ENCODE measurements at places on chromosomes 4 and X. TPM values are rescaled to one million over a fixed set of nuclear protein-coding genes. Genes with fewer than 3 reads are reported as not detected.
A peak's percentile ranks its signal among the peaks of the same experiment; 100 is the strongest.

DNA sequence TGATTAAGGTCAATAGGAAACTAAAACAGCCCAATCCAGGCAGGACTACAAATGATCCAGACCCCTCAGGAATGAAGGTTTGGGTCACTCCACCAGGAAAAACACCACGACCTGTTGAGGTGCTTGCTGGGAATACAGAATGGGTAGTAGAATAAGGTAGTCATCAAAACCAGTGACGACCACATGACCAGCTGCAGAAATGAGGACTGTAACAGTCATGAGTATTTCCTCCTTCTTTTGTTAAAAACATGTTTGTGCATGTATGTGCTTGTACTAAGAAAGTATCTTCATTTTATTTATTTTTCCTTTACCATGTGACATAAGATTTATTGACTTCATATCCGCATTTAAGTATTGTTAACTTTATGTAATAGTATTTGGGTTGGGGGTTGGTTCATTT, 603.5 kb upstream of the NR3C2 start:
- no peaks in the 10 kb centered on the region for H3K36me3 ChIP-seq
- peaks cover 1% of the 10 kb centered on the region for H3K27me3 ChIP-seq
- no peak overlapping the region for H3K4me3 ChIP-seq
- no peak overlapping the region for H3K27ac ChIP-seq

GRCh38 chrX:17544821-17545220, 169.8 kb downstream of the NHS start:
- H3K4me1 ChIP-seq: peaks cover 21% of the 10 kb centered on the region
- no peak overlapping the region for H3K4me3 ChIP-seq
- H3K27ac ChIP-seq: no peak overlapping the region

DNA sequence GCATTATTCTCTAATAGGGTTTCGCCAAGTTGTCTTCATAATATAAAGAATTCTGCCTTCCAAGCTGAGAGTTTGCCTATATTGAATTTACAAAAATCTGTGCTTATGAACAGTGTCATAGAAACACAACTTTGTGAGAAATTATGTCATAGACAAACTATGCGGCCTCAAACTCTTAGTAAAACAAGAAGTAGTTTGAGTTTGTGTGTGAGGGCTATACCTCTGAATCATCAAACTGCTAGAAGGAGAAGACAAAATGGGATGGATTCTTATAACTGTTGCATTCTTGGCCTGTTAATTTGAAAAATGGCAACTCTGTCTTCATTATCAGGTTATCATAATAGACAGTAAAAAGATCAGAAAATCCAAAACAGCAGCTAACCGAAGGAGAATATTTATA, 46.1 kb upstream of the NAP1L5 start:
- H3K27me3 ChIP-seq: no peaks in the 10 kb centered on the region
- DNase-seq: no peak
- H3K27ac ChIP-seq: no peak overlapping the region
- H3K36me3 ChIP-seq: peaks cover 18% of the 10 kb centered on the region

- H3K36me3 ChIP-seq: no peaks in the 10 kb centered on the region
- no peak overlapping the region for H3K27ac ChIP-seq
- no peaks in the 10 kb centered on the region for H3K4me1 ChIP-seq
- DNase-seq: no peak
- no peaks in the 10 kb centered on the region for H3K27me3 ChIP-seq
Measured at GRCh38 chr4:88341227-88342192, 37.1 kb upstream of the HERC6 start.

DNA sequence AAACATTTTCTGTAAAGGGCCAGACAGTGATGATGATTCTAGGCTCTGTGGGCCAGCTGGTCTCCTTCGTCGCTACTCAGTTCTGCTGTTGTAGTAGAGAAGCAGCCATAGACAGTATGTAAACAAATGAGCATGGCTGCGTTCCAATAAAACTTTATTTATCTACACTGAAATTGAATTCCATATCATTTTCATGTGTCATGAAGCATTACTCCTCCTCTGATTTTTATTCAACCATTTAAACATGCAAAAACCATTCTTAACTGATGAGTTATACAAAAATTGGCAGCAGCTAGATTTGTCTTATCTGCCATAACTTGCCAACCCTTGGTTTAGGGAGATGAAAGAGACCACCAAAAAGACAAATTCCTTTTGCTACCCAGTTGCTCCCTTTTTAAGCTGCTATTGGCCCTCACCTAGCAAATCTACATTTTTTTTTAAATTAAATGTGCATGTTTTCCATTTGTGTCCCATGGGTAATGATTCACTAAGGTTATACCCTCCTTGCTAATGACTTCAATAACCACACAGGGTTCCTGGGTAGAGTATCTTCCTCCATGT, 309.9 kb downstream of the DHX15 start:
- H3K27me3 ChIP-seq: no peaks in the 10 kb centered on the region
- DNase-seq: no peak
- H3K4me1 ChIP-seq: peaks cover 13% of the 10 kb centered on the region

- H3K4me1 ChIP-seq: no peaks in the 10 kb centered on the region
- DNase-seq: no peak
- H3K4me3 ChIP-seq: no peak overlapping the region
- no peak overlapping the region for H3K27ac ChIP-seq
- no peaks in the 10 kb centered on the region for H3K36me3 ChIP-seq
- no peaks in the 10 kb centered on the region for H3K27me3 ChIP-seq
Measured at GRCh38 chrX:22147214-22147613, 115.1 kb downstream of the PHEX start.

GRCh38 chr4:40617872-40618271, 11.8 kb downstream of the RBM47 start:
- H3K4me3 ChIP-seq: no peak overlapping the region
- H3K27ac ChIP-seq: no peak overlapping the region
- no peaks in the 10 kb centered on the region for H3K27me3 ChIP-seq
- DNase-seq: no peak
- H3K4me1 ChIP-seq: peaks cover 9% of the 10 kb centered on the region
- H3K36me3 ChIP-seq: no peaks in the 10 kb centered on the region

DNA sequence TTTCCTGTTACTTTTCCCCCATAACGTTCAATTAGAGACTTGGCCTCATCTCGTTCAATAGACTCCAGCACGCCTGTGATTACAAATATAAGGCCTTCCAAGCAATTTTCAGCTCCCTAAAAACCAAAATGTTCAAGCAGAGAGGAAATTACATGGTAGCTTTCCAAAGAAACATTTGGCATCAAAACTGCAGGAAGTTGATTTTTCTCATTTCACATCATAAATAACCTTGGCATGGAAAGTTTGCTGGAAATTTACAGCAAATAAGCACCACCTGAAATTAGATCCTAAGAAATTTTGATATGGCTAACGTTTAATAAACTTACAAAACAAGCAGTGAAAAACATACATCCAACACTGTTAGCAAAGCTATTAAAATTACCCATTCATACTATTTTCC, 53.3 kb downstream of the RFC1 start:
- peaks cover 3% of the 10 kb centered on the region for H3K27me3 ChIP-seq
- H3K4me3 ChIP-seq: no peak overlapping the region
- H3K36me3 ChIP-seq: peaks cover 10% of the 10 kb centered on the region
- peaks cover 12% of the 10 kb centered on the region for H3K4me1 ChIP-seq
- no peak for DNase-seq

- peaks cover 7% of the 10 kb centered on the region for H3K4me1 ChIP-seq
- peak; percentile 3 for DNase-seq
- H3K4me3 ChIP-seq: peak within 1 kb of the TSS; percentile 97
- H3K27me3 ChIP-seq: no peaks in the 10 kb centered on the region
Measured at GRCh38 chrX:136497556-136498052, at the start of gene HTATSF1. Gene HTATSF1, plus strand, starts transcription at chrX:136497592. Its CDS starts 93 bp downstream, at chrX:136497685.

- H3K27ac ChIP-seq: no peak overlapping the region
- no peak overlapping the region for H3K4me3 ChIP-seq
- no peaks in the 10 kb centered on the region for H3K36me3 ChIP-seq
- no peaks in the 10 kb centered on the region for H3K27me3 ChIP-seq
- H3K4me1 ChIP-seq: no peaks in the 10 kb centered on the region
Measured at GRCh38 chr4:141107927-141108326, 25.3 kb downstream of the RNF150 start.

DNA sequence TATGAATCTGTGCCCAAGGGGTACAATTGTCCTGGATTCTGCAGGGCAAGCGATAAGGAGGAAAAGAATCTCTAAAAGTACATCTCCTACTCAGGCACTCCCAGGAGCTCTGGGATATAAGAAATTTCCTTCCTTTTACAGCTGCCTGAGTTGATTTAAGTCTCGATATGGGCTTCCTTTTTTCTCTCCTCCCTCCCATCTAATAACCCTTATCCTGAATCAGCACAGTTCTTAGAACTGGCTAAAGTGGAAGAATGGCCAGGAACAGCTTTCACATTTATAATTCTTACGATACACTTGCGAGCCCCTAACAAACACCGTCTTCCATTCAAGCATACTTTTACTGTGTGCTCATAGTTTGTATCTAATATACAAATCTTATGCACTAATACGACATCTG, 21.2 kb downstream of the LRP2BP start:
- no peaks in the 10 kb centered on the region for H3K27me3 ChIP-seq
- H3K36me3 ChIP-seq: peaks cover 16% of the 10 kb centered on the region
- peaks cover 18% of the 10 kb centered on the region for H3K4me1 ChIP-seq
- H3K27ac ChIP-seq: peak overlapping the region; percentile 58

- DNase-seq: no peak
- H3K27ac ChIP-seq: no peak overlapping the region
- no peaks in the 10 kb centered on the region for H3K27me3 ChIP-seq
- no peaks in the 10 kb centered on the region for H3K4me1 ChIP-seq
- no peaks in the 10 kb centered on the region for H3K36me3 ChIP-seq
Measured at GRCh38 chr4:185729391-185729804, 82.6 kb downstream of the SORBS2 start.

GRCh38 chr4:124753941-124754581, 41.5 kb upstream of the ANKRD50 start:
- no peaks in the 10 kb centered on the region for H3K27me3 ChIP-seq
- H3K36me3 ChIP-seq: no peaks in the 10 kb centered on the region
- H3K4me3 ChIP-seq: no peak overlapping the region
- no peaks in the 10 kb centered on the region for H3K4me1 ChIP-seq
- no peak overlapping the region for H3K27ac ChIP-seq
- no peak for DNase-seq

DNA sequence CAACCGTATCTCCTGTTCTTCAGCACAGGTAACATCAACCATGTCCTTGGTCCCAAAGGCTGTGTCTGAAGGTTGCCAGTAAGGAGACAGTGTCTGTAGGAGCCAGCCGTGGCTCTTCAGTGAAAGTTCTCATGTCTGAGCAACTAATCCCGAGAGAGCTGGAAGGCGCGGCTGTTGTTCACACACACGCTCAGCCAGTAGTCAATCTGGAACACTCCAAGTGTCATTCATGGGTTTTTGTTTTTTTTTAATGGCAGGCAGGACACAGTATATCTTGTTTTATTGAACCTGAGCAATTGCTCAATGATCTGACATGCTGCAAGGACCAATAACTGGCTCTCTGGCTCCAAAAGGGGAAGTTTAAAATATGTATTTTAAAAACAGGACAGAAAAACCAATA, 48.4 kb upstream of the MAP3K15 start:
- H3K4me3 ChIP-seq: no peak overlapping the region
- H3K36me3 ChIP-seq: peaks cover 7% of the 10 kb centered on the region
- peaks cover 6% of the 10 kb centered on the region for H3K4me1 ChIP-seq
- H3K27me3 ChIP-seq: peaks cover 2% of the 10 kb centered on the region
- H3K27ac ChIP-seq: no peak overlapping the region

- H3K4me3 ChIP-seq: no peak overlapping the region
- no peak overlapping the region for H3K27ac ChIP-seq
- no peaks in the 10 kb centered on the region for H3K36me3 ChIP-seq
- DNase-seq: no peak
- peaks cover 3% of the 10 kb centered on the region for H3K27me3 ChIP-seq
Measured at GRCh38 chr4:17310269-17310652, 201.6 kb downstream of the QDPR start.

- H3K4me1 ChIP-seq: peaks cover 2% of the 10 kb centered on the region
- no peak overlapping the region for H3K4me3 ChIP-seq
- no peak overlapping the region for H3K27ac ChIP-seq
- peaks cover 2% of the 10 kb centered on the region for H3K27me3 ChIP-seq
- H3K36me3 ChIP-seq: no peaks in the 10 kb centered on the region
Measured at GRCh38 chr4:177308125-177308524, 1.5 kb upstream of the NEIL3 start.

GRCh38 chr4:115090483-115091075, 22.8 kb downstream of the NDST4 start:
- peaks cover 1% of the 10 kb centered on the region for H3K27me3 ChIP-seq
- no peak for DNase-seq
- H3K36me3 ChIP-seq: no peaks in the 10 kb centered on the region
- H3K4me1 ChIP-seq: no peaks in the 10 kb centered on the region
- H3K27ac ChIP-seq: no peak overlapping the region
- H3K4me3 ChIP-seq: no peak overlapping the region

- H3K27ac ChIP-seq: no peak overlapping the region
- H3K4me3 ChIP-seq: no peak overlapping the region
- H3K36me3 ChIP-seq: no peaks in the 10 kb centered on the region
- no peaks in the 10 kb centered on the region for H3K27me3 ChIP-seq
Measured at GRCh38 chr4:188879598-188879997, 740.4 kb downstream of the TRIML1 start.

DNA sequence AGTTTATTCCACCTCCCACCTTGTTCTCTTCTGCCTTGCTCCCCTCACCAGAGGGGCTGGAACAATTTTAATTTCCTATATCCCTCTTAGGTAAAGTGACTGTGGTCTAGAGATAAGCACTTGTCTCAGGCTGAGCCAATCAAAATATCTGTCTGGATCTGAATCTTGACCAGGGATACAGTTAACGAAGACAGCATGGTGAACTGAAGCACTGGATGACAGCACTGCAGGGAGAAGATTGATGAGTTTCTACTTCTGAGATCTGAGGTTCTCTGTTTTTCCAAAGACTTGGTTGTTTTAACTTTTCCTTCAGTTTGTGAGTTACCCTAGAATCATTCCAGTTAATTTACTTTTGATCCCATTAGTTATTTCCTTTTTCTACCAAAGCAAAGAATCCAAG, 13.2 kb downstream of the GNPDA2 start:
- no peaks in the 10 kb centered on the region for H3K36me3 ChIP-seq
- no peak overlapping the region for H3K27ac ChIP-seq
- H3K4me3 ChIP-seq: no peak overlapping the region
- H3K27me3 ChIP-seq: no peaks in the 10 kb centered on the region

- no peaks in the 10 kb centered on the region for H3K36me3 ChIP-seq
- H3K4me3 ChIP-seq: no peak overlapping the region
- peaks cover 5% of the 10 kb centered on the region for H3K27me3 ChIP-seq
- H3K4me1 ChIP-seq: peaks cover 2% of the 10 kb centered on the region
- DNase-seq: no peak
- no peak overlapping the region for H3K27ac ChIP-seq
Measured at GRCh38 chr4:24730256-24731001, 64.9 kb upstream of the SOD3 start.

- no peak overlapping the region for H3K27ac ChIP-seq
- no peak for DNase-seq
- no peaks in the 10 kb centered on the region for H3K36me3 ChIP-seq
- no peak overlapping the region for H3K4me3 ChIP-seq
- peaks cover 1% of the 10 kb centered on the region for H3K27me3 ChIP-seq
Measured at GRCh38 chr4:38781854-38782261, 932 bp downstream of the TLR10 start.

TASL gene
- total RNA-seq: not detected

CD40LG gene
- not detected for total RNA-seq

PUDP gene
- 45.0 TPM for total RNA-seq

TRO gene
- total RNA-seq: 184 TPM

CCNA2 gene
- total RNA-seq: 11.4 TPM

ARSJ gene
- 11.2 TPM for total RNA-seq

CSAG2 gene
- total RNA-seq: not detected

GNL3L gene
- total RNA-seq: 32.7 TPM
